ENCODE measurements at places on chromosomes 1 and 21.

GRCh38 chr1:71157151-71157550, 76.3 kb upstream of the ZRANB2 start:
- DNase-seq: no peak

GRCh38 chr1:230476622-230477003, 50.5 kb upstream of the PGBD5 start:
- DNase-seq: no peak

- DNase-seq: no peak
Observed at GRCh38 chr1:13775459-13775858, 75.5 kb downstream of the PRDM2 start.

GRCh38 chr21:30695956-30696355, 22.6 kb downstream of the KRTAP21-3 start:
- no peak for DNase-seq

DNA sequence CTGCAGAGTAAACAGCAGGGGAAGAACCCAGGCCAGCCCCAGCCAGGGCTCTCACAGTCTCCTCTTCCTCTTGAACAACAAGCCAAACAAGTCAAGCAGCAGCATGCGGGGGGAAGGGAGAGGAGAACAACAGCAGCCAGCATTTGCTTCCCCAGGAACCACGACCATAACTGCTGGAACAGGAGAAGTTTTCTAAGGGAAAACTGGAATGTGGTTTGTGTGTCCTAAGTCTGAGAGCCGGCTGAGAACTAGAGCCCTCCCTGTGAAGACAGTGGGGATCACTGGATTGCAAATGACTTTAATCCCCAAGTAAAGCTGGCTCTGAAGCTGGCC, 48.2 kb downstream of the COQ8A start:
- peak; percentile 48 for DNase-seq

GRCh38 chr1:172849653-172850052, 190.8 kb downstream of the FASLG start:
- DNase-seq: no peak

DNA sequence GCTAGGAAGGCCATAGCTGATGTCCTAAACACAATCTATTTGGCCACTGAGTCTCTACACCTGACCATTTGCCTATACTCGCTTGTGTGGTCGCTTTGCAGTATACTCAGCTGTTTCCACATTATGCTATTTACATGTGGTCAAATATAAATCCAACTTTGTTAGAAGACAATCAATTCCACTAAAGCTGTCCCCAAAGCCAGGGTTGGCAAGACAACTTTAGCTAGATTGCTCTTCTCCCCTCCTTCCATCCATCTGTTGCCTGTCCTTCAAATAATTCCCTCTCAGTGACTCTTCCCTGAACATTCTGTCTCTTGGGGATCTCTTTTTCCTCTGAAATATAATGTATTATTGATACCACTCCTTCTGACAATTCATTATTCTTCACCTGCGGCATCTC, 30.1 kb downstream of the AVPR1B start:
- no peak for DNase-seq

DNA sequence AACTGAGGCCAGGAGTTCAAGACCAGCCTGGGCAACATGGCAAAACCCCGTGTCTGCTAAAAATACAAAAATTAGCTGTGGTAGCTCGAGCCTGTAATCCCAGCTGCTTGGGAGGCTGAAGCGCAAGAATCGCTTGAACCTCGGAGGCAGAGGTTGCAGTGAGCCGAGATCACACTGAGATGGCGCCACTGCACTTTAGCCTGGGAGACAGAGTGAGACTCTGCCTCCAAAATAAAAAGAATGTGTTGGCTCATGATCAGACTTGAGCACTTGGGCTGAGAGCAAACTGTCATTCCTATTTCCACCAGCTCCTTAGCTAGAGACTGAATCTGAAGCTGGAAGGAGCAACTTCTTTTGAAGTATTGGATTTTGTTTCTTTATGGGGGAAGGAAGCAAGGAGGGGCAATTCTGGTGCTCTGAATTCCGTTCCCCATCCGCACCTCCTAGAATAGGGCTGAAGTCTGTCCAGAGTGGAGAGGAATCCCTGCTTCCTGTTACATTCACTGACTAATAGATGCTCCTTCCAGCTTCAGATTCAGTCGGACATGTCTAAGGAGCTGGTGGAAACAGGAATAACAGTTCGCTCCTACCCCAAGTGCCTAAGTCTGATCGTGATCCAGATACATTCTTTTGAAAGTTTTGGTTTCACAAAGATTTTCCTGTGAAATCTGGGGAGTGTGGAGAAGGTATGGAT, 3.8 kb downstream of the ZNF672 start:
- peak; percentile 66 for DNase-seq

DNA sequence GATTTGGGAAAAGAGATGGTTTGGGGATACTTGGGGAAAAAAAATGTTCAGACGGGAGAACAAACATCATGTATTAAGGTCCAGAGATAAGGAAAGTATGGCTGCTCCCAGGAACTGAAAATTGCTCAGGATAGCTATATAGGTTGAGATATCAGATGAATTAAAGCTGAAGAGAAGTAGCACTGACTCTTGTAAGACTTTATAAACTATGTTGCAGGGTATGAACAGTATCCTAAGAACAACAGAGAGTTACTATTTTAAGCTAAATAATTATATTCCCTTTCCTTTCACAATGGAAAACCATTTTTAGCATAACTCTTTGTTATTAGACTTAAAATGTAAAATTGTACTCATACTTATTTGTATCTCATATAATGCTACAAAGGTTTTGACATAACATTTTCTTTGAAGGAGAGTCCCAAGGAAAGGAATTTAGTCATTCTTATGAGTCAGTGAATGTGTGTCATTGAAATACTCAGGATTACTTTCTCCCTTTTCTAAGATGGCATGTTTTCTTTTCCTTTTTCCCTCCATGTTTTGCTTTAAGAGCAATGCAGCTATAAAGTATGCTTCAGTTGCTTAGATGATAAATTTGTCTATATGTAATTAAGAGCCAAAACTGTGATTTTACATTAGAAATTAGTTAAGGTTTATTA, 139.4 kb upstream of the KIAA1614 start:
- DNase-seq: no peak

- no peak for DNase-seq
Observed at GRCh38 chr1:230611878-230612235, 30.4 kb upstream of the COG2 start.

DNA sequence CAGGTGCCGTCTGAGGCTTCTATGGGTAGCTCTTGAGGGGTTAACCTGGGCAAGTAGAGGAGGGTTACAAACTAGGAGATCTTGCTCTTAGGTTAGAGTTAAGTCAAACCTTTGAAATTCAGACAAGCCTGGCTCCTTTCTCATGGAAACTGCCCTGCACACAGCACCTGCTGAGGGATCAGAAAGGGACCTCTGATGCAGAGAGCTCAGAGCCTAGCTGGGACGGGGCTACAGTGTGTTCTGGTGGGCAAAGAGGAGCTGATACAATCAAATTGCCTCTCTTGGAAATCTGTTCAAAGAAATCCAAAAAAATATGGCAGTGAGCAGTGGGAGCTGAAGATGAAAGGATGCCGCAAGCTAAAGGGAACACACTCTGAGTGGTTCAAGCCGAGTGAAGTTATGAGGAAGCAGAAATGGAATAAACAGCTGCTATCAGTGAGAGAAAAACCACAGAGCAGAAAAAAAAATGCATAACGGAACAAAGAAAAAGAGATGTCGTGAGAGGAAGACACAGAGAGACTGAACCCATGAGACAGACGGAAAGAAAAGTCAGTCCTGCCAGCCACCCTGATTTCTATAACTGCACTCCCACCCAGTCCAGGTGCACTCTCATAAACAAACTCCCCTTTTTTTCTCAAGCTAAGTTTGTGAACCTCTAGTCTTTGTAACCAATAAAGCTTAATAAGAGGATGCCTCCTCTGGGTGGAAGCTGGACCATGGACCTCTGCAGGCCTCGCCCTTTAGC, 26.6 kb downstream of the PAFAH2 start:
- DNase-seq: no peak

- DNase-seq: no peak
Observed at GRCh38 chr1:115929881-115930280, 46.4 kb upstream of the SLC22A15 start.

GRCh38 chr1:172472495-172472894, 28.6 kb upstream of the PIGC start:
- DNase-seq: no peak

DNA sequence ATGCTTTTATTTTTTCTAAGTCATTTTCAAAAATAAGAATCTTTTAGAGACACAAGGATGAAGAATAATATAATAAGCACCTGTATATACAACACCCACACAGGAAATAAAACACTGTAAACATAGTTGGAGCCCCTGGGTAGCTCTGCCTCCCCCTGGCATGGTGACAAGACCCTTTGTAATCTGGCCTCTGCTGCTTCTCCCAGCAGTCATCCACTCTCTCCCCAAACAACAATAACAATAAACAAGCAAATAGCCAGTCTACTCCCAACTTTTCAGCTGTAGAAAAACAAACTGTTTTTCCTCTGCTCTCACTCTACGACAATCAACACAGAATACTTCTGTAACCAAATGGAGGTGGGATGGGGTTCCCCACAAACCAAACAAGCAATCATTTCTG, 110.1 kb downstream of the CSMD2 start:
- DNase-seq: no peak

All from testis (tissue), 5 donors.